Natural killer cell (primary cell): ENCODE measurements at places on chromosomes 7 and 10.

- no peaks in the 10 kb centered on the region for H3K27me3 ChIP-seq
- no peaks in the 10 kb centered on the region for H3K4me1 ChIP-seq
- no peak for DNase-seq
- H3K4me3 ChIP-seq = no peak overlapping the region
- no peak overlapping the region for H3K27ac ChIP-seq
These were observed 13.5 kb downstream of the EPHB6 start for GRCh38 chr7:142868188-142868985.

DNA sequence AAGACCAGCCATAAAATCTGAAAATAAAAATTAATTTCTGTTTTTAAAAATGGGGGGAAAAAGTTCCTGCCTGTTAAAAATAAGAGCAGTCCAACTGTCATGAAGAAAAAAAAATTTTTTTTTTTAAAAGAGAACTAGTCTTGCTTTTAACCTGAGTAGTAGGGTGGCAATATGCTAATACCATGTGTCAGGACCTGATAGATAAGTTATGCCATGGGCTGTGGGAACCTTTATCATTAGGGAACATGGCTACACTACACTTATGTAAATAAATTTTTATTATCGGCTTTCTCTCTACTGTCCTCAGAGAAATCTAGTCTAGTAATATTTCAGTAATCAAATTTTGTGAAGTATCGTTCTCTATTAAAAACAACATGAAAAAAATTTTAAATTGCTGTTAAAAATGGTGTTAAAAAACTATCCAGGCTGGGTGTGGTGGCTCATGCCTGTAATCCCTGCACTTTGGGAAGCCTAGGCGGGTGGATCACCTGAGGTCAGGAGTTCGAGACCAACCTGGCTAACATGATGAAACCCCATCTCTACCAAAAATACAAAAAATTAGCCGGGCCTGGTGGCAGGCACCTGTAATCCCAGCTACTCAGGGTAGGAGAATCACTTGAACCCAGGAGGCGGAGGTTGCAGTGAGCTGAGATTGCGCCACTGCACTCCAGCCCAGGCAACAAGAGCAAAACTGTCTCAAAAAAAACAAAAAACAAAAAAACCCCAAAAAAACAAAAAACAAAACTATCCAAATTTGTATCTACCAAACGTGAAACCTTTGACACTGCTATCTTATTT, 20.7 kb downstream of the NT5C3A start:
- H3K36me3 ChIP-seq = no peaks in the 10 kb centered on the region
- H3K4me3 ChIP-seq = no peak overlapping the region
- peaks cover 6% of the 10 kb centered on the region for H3K4me1 ChIP-seq
- no peak for DNase-seq
- no peaks in the 10 kb centered on the region for H3K27me3 ChIP-seq

DNA sequence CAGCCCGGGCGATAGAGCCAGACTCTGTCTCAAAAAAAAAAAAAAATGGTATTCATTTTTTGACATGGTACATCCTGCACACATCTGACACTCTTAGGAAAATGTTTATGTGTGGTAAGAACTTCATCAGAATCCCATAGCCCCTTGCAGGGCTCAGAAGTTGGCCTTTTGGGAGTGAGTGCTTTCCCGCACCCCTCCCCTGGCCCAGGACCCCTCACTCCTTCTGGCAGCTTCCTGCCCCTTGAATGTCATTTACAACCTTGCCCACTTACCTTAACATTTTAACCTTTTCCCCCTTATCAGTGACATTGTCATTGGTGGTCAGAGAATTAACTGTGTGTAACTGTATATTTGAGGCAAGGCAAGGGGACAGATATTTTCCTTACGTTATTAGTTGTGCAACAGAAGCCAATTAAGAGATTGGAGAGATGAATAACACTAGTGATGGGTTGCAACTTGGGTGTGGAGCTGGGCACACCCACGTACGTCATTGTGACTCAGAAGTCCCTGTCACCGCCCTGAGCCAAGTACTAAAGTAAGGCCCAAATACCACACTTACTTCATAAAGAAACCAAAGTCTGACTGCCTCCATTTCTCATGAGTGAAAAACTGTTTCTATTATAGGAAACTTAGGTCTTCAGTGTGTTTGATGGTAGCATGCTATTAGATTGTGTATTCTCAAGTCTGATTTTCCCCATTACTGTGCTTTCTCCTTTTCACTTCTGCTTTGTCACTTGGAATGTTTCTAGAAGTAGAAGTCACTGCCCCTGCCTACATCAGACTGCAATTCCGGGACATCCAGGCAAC, 31.6 kb downstream of the OGDH start:
- H3K36me3 ChIP-seq = peaks cover 4% of the 10 kb centered on the region
- H3K4me1 ChIP-seq = peaks cover 77% of the 10 kb centered on the region
- no peak overlapping the region for H3K4me3 ChIP-seq
- peak overlapping the region; percentile 97 for H3K27ac ChIP-seq

DNA sequence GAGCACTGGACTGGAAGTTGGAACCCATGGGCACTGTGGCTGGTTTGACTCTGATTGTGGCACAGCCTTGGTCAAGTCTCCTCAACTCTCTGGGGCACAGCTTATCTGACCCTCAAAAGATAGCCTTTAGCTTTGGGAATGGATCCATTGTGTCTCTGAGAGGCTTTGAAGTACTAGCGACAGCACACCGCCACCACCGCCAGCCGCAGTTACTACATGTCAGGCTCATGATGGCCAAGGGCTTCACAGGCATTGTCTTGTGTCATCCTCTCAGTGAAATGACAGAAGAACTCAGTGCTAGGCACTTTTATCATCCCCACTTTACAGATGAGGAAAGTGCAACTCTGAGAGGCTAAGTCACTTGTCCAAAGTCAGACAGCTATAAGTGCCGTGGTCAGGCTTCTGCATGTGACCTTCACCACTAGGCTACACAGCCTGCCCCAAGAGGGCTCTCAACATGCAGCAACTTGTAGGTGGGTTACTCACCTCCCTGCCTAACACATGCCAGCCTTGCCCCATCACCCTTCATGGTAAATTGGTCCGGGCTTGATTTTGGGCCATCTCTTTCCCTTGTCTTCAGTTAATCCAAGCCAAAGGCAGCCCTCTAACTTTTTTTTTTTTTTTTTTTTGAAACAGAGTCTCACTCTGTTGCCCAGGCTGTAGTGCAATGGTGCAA, 44.1 kb downstream of the C10orf105 start:
- H3K27me3 ChIP-seq = no peaks in the 10 kb centered on the region
- DNase-seq = no peak
- no peak overlapping the region for H3K27ac ChIP-seq
- no peak overlapping the region for H3K4me3 ChIP-seq

- peaks cover 16% of the 10 kb centered on the region for H3K4me1 ChIP-seq
- H3K4me3 ChIP-seq = no peak overlapping the region
- H3K36me3 ChIP-seq = no peaks in the 10 kb centered on the region
- no peaks in the 10 kb centered on the region for H3K27me3 ChIP-seq
These were observed 192.6 kb upstream of the LYZL2 start for GRCh38 chr10:30821994-30822692.

DNA sequence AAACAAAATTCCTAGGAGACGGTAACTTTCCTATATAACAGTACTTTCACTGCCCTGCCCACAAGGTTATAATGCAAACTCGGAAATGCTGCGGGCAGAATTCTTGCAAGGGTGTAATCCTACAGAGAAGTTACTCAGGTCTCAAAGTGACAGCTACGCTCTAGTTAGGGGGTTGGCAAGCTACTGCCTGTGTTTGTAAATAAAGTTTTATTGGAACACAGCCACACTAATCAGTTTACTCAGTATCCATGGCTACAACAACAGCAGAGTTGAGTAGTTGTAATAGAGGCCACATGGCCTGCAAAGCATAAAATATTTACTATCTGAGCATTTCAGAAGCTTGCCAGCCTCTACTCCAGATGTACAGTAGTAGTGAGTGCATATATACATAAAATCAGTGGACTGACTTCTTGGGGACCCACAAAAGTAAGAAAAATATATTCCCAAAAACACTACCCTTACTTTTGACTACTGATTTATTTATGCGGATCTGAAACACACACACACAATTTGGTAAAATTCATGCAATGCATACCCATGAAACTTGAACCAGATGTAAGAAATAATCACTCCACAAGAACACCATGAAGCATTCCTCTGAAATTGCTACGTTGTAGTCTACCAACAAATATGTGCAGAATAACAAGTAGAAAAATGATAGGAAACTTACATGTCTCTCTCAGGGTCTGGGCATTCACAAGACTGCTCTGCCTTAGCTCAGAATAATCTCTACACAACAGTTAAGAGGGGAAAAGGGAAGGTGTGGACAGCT, 53.0 kb downstream of the SMURF1 start:
- no peaks in the 10 kb centered on the region for H3K4me1 ChIP-seq
- DNase-seq = no peak
- H3K27ac ChIP-seq = no peak overlapping the region
- no peak overlapping the region for H3K4me3 ChIP-seq
- H3K27me3 ChIP-seq = no peaks in the 10 kb centered on the region

- no peaks in the 10 kb centered on the region for H3K4me1 ChIP-seq
- no peak for DNase-seq
- peaks cover 2% of the 10 kb centered on the region for H3K27me3 ChIP-seq
- H3K36me3 ChIP-seq = no peaks in the 10 kb centered on the region
- H3K4me3 ChIP-seq = no peak overlapping the region
These were observed 77.2 kb downstream of the HIF1AN start for GRCh38 chr10:100612601-100613595.

- no peak overlapping the region for H3K4me3 ChIP-seq
- no peaks in the 10 kb centered on the region for H3K36me3 ChIP-seq
- H3K4me1 ChIP-seq = no peaks in the 10 kb centered on the region
- no peaks in the 10 kb centered on the region for H3K27me3 ChIP-seq
- DNase-seq = no peak
These were observed 16.3 kb downstream of the CUBN start for GRCh38 chr10:17113346-17113745.

DNA sequence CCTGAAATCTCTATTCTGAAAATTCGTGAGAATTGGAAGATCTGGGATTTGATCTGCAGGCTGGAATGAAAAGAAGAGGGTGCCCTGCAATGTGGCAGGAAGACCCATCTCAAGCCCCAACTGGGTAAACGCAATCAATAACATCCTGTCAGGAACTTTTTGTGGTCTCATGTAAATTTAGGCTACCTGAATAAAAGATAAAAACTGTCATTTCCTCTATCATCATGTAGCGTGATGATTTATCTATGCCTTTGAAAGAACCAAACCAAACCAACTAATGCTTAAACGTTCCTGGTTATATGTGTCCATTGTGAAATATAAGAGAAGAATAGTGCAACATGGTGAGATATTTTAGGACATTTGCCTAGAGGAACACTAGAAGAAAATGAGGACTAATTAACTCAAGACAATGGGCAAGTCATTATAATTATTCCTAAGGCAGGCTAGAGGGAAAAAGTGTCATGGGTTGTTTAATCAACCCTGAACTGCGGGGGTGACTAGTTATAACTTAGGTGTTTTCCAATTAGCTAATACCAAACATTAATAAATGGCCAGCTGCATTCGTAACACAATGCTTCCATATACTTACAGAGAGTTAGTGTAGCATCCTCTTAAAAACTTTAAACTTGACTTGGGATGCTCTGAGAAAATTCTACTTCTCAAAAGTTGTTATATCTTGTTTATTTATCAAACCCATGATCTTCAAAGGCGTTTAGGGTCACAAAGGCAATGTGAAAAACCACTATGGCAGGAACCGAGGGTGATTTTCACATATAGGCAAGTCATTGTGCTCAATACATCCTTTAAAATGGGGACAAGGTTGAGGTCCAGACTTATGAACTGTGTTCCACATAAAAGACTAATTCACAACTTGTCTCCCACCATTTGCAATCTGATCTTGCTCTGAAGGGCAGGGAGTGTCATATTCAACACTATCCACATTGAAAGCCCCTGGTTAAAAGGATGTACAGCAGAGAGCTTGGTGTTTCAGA, 48.6 kb upstream of the ADO start:
- no peaks in the 10 kb centered on the region for H3K27me3 ChIP-seq
- H3K4me3 ChIP-seq = no peak overlapping the region
- H3K4me1 ChIP-seq = peaks cover 11% of the 10 kb centered on the region
- no peaks in the 10 kb centered on the region for H3K36me3 ChIP-seq

DNA sequence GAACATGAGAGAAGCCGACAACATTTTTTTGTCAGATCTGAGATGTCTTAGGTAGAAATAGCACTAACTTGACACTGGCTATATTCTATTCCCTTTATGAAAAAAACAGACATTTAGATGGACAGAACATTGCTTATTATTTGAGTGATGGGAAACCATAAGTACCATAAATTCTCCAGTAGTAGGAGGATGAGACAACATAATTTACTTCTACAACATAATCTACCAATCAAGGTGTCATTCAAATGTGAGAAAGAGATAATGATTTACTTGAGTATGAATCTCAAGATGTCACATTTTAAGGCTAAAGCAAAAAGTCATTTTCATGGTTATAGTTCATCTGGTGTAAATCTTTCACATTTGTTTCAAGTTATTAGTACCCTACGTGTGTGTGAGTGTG, 110.8 kb downstream of the CALCR start:
- no peaks in the 10 kb centered on the region for H3K4me1 ChIP-seq
- H3K4me3 ChIP-seq = no peak overlapping the region
- DNase-seq = no peak
- H3K27me3 ChIP-seq = no peaks in the 10 kb centered on the region
- H3K27ac ChIP-seq = no peak overlapping the region

DNA sequence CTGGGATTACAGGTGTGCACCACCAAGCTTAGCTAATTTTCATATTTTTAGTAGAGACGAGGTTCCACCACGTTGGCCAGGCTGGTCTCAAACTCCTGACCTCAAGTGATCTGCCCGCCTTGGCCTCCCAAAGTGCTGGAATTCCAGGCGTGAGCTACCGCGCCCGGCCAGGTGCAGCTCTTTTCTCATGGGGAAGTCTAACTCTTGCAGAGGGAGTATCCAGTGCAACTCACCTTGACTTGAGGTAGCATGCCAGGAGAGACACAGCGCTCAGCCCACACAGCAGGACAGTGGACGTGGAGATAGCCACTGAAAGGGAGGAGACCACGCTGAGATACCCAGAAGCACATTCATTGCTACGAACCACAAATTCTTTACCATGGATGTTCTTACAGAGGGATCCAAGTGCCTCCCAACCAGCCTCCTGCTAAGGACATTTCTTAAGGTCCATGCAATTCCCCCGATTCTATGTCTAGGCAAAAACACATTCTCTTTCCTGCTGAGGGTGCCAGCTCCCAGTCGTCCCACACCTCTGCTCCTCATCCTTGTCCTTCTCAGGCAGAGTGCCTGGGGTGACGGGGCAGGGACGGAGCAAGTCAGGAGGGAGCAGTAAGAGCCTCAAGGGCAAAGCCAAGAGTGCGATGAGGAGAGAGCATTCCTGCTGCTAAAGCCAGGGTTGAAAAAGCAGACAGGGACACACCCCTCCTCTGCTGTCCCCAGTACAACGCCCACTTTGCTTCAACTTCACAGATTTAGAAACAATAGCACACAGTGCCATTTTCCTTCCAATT, 21.0 kb downstream of the IL15RA start:
- no peak overlapping the region for H3K4me3 ChIP-seq
- no peaks in the 10 kb centered on the region for H3K4me1 ChIP-seq
- H3K27me3 ChIP-seq = no peaks in the 10 kb centered on the region
- no peak overlapping the region for H3K27ac ChIP-seq
